ENCODE measurements at places on chromosomes 12 and 14.

- no peak for DNase-seq
Measured at GRCh38 chr12:119938049-119938667, 50.9 kb upstream of the BICDL1 start.

- DNase-seq = no peak
Measured at GRCh38 chr14:94129758-94130414, 482 bp upstream of the IFI27L2 start.

DNA sequence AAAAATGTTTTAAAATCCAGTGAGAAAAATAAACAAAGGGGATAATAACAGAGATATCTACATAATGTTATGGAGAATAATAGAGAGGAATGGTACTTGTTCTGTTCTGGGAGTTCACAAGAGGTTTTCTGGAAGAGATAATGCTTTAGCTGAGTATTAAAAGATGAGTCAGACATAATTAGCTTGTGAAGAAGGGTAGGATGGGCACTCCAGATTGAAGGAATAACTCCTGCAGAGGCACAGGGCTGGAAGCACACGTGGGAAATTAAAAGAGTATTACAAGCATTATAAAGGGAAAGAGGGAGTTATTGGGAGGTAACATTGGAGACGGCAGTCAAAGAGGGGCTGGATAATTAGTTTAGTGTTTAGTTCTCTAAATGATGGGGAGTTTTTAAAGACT is 124.9 kb upstream of the BTG1 start:
- no peak for DNase-seq

DNA sequence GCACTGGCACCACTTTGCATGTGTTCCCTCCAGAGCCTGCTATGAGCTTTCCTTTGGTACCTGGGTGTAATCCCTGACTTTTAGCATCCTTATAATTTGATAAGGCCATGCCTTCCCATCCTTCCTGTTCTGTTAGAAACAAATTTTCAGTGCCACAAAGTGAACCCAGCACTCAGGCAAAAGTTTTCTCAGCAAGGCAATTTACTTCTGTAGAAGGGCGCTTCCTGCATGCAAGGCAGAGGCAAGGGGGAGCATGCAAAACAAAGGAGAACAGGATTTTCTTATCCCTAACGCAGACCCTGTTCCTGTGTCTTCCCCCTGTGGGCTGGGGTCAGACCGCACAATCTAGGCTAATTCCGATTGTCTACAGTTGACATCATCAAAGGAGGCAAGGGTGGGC is 108.7 kb downstream of the RIN3 start:
- no peak for DNase-seq

GRCh38 chr12:130945786-130946492 is 7.8 kb upstream of the ADGRD1 start:
- no peak for DNase-seq

DNA sequence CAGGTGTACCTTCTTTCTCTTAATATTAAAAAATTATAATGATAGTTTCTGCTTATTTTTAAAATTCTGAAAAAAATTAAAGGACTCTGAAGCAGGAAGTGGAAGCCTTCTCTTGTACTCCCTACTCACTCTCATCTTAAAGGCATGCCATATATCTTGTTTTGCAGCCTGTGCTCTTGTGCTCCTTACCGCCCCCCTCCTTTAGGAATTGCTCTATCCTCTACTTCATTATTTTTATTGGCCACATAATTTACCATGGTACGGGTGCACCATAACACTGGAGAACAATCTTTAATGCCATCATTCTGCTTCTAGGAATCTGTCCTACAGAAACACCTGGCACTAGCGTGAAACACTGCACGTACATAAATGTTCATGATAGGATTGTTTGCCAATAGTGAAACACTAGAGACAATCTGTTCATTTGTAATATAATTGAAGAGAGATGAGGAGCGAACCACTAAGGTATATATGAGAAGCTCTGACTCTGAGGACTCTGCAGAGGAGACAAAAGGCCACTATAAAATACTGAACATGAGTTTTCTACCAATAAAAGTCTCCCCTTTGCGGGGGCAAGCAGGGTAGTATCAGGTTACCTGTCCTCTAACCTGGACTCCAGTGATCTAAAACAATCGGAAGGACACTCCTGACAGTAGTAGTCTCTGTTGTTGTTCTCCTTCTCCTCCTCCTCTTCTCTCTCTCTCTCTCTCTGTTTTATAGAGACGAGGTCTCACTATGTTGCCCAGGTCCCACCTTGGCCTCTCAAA is 6.3 kb upstream of the NYNRIN start:
- no peak for DNase-seq

- DNase-seq = no peak
Measured at GRCh38 chr12:49357103-49357678, 10.1 kb upstream of the SPATS2 start.

- no peak for DNase-seq
Measured at GRCh38 chr12:22670762-22671161, 45.8 kb downstream of the ETNK1 start.

DNA sequence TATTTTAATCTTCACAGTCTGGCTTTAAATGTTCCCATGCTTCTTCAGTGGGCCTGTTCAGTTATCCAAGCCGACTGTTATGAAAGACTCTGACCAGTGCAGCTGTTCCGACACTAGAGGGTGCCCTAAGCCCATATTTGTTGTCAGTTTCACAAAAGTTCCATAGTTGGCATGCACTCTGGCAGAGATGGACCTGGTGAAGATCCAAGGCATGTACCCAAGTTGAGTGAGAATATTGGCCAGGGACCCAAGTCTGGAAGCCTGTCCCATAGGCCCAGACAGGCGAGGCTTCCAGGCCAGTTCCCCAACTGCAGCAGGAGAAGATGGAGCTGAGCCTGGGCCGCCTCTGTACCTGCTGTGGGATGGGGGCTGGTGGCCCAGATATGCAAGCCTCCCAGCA is 27.4 kb upstream of the GUCY2C start:
- no peak for DNase-seq

GRCh38 chr12:6361834-6362233 is 13.5 kb downstream of the SCNN1A start:
- DNase-seq = peak; percentile 87

DNA sequence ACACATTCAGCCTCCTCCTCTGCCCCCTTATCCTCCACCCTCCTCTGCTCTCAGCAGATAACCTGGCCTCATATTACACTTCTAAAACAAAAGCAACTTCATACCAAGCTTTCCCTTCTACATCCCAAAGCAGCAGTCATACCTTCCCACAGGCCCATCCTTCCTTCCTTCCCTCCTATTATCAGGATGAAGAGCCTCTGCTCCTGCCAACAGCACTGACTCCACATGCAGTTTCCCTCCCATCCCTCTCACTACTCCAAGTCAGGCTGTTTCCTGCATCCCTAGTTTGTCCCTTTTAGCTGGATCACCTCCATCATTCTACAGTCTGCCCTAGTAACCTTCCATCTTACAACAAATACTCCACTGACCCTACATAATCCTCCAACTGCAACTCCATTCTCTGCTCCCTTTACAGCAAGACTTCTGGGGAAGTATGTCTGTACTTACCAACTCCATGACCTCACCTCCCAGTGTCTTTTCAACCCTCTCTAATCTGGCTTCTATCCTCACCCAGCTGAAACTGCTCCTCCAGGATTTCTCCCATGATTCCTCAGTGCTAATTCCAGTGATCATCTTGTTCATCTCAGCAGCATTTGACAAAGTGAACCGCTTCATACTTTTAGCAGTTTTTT is 4.9 kb upstream of the YEATS4 start:
- DNase-seq = no peak

- no peak for DNase-seq
Measured at GRCh38 chr12:92365333-92365732, 219.7 kb upstream of the BTG1 start.

DNA sequence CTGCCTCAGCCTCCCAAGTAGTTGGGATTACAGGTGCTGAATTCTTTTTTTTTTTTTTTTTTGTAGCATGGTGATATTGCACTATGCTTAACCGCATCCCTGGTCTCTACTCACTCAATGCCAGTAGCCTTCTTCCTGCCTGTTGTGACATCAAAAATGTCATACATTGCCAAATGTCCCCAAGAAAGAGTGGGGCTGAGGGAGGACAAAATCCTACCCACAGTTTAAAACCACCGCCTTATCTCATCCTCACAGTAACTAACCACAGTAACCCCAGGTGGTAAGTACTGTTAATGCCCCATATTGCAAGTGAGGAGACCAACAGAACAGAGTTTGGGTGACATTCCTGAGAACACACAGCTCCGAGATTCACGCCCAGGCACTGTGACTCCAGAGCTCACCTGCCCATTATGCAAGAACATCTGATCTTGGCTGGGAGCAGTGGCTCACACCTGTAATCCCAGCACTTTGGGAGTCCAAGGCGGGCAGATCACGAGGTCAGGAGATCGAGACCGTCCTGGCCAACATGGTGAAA is 19.6 kb downstream of the MORN3 start:
- no peak for DNase-seq

DNA sequence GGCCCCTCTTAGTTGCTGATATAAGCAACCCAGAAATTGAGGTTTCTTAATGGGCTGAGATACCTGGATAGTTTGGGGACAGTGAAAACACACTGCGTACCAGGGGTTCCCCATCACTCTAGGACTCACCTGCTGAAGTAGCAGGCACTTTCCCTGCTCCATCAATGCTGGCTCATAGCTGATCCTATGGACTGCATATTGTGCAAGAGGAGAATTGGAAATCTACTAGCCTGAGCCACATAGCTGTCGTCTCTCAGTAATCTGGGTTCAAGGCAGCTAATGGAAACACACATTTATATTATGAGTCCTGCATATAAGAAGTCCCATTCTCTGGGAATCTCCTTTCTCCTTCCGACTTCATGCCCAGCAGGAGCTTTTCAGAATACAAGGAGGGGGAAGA is 7.3 kb upstream of the DUSP6 start:
- no peak for DNase-seq

DNA sequence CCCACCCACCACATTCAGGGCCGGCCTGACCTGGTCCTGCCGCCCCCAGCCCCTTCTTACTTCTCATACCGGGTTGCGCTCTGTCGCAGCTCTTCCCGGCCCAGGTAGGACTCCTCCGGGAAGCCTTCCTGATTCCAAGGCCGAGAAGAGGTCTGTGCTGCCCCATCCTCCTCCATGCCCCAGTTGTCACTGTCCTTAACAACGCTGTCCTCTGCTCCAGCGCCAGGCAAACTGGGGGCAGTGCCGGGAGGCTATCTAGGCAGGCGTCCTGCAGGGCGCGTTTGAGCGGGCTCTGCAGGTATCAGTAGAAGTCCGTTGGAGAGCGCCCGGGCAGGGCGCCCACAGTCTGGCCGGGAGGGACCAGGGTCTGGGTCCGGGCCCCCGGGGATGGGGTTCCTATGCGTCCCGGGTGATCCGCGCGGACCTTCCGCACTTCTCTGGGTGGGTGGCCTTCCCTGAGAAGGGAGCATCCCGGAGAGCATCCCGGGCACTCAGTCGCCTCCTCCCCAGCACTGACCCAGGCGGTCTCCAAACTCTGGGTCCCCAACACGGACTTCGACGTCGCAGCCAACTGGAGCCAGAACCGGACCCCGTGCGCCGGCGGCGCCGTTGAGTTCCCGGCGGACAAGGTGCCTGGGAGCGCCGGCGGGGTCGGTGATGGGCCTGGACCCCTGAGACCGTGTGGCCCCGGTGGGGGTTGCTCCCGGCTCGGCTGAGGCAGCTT is 900 bp downstream of the AMN start:
- DNase-seq = no peak

- no peak for DNase-seq
Measured at GRCh38 chr12:6362403-6362802, 13.0 kb downstream of the SCNN1A start.

- DNase-seq = no peak
Measured at GRCh38 chr12:132310181-132311040, 19.0 kb downstream of the GALNT9 start.

DNA sequence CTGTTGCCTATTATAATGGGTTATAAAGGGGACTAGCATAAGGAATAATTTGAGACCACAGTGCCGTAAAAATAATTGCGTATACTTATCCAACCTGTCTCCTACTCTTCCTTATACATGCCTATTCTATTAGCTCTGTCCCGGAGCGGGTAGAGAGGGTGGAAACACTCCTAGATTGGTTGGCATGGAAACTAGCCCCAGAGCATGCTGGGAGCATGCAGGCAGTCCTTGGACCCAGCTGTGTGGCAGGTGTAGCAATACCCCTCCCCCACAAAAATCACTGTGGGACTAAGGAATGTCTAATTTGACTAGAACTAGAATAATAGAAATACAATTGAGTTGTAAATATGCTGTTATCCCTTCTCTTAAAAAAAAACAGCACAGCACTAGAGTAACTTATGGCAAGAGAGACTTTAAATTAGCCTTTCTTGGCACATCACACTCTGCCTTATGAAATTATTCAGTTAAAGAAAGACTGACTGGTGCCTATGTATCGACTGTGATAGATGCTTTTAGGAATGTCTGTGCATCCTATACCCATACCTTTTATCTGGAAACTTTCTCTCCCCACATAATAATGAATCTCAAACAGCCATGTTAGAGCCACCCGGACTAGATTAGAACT is 244.0 kb upstream of the DAAM1 start:
- no peak for DNase-seq

GRCh38 chr14:26773906-26774593 is 176.2 kb upstream of the NOVA1 start:
- DNase-seq = no peak

- no peak for DNase-seq
Measured at GRCh38 chr12:74624201-74624600, 86.6 kb downstream of the ATXN7L3B start.

- no peak for DNase-seq
Measured at GRCh38 chr12:57039016-57039798, 10.7 kb downstream of the MYO1A start.

DNA sequence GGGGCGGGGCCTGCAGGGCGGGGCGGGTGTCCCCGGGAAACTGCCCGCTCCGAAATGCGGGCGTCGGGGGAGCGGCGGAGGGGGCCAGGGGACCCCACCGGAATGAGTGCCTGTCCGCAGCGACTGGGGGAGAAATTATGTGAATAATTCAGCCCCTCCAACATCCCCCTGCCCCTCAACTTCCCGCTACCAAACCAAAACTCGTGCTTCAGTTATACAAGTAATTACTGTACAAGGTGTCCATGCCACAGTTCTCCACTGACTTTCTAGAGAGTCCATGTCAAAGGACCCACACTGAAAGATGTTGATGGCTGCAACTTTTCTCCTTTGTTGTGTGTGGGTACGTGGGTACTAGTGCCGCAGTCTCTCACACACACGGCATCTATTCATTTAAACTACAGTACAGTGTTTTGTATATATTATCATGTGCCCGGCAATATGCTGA is 414 bp upstream of the CDK17 start:
- DNase-seq = no peak

DNA sequence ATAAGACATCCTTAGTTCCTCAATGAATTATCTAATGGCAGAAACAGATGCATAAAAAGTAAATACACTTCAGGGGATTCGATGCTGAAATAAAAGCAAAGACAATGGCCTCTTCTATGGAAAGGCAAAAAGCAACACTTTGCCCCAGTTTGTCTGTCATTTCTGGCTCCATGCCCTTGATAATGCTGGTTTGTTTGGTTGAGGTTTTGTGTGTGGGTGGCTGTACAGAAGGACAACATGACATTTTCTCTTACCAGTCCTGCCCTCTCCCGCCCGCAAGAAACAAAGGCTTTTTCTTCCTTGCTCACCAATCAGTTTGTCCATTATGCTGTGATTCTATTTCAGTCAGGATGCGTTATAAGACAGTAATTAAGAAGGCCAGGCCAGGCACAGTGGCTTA is 18.1 kb upstream of the WDR89 start:
- no peak for DNase-seq
